Left forelimb (tissue), 1 donor: ENCODE measurements at places on chromosomes 5 and 9.

- no peak for DNase-seq
Observed at GRCh38 chr5:77302247-77302646, 91.8 kb downstream of the PDE8B start.

- DNase-seq: no peak
Observed at GRCh38 chr5:164336906-164337305, 831.5 kb downstream of the MAT2B start.

DNA sequence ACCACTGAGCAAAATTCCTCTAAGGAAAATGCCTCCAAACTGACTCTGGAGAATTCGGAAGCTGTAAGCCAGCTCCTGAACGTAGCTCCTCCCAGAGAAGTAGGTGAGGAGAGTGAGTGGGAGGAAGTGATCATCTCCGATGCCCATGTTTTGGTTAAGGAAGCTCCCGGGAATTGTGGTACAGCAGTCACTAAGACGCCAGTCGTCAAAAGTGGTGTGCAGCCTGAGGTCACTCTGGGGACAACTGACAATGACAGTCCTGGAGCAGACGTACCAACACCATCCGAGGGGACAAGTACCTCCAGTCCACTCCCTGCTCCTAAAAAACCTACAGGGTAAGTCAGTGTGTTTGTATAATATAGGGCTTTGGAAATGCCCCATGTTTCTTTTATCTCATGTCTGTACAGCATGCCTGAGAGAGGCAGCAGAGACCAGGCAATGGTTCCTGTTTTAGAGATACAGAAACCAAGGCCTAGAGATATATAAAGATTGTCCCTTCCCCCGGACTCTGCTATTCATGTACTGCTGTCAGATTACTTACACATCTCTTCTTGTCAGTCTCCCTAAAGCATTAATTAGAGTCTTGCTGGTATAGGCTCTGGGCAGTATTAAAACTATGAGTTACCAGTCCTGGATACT is 23.9 kb downstream of the HMGXB3 start:
- DNase-seq: no peak

DNA sequence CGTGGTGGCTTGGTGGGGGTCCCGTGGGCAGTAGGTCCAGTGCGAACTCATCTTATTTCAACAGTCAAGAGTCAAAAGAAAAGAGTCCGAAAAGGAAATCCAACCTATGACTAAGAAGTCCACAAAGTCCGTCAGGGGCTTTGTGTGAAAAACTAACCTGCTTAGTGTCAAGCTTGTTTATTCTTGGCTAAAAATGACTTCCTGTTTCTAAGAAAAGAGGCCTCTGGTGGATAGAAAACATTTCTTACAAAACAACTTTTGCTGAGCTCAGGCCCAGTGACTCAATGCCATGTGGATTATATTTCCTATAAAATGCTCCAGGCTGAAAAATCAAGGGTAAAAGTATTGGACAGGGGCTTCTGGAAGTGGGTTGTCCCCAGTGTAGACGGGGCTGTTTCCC is 105.9 kb downstream of the GADD45G start:
- DNase-seq: no peak

DNA sequence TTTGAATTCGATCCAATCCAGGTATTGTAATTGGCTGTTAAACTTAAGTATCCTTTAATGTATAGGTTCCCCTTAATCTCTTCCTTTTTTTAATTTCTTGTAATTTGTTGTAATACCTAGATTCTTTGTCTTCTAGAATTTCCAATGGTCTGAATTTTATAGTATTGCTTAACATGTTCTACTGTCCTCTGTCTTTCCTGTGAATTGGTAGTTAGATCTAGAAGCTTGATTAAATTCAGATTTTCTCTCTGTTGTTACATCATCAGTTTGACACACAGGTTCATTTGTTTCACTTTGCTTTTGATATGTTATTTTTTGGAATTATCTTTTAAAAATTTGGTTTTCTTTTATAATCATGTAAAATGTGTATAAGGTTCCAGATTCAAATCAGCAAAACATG is 13.8 kb downstream of the ZCCHC7 start:
- no peak for DNase-seq

- no peak for DNase-seq
Observed at GRCh38 chr5:106312360-106312759, 1358.4 kb downstream of the EFNA5 start.

DNA sequence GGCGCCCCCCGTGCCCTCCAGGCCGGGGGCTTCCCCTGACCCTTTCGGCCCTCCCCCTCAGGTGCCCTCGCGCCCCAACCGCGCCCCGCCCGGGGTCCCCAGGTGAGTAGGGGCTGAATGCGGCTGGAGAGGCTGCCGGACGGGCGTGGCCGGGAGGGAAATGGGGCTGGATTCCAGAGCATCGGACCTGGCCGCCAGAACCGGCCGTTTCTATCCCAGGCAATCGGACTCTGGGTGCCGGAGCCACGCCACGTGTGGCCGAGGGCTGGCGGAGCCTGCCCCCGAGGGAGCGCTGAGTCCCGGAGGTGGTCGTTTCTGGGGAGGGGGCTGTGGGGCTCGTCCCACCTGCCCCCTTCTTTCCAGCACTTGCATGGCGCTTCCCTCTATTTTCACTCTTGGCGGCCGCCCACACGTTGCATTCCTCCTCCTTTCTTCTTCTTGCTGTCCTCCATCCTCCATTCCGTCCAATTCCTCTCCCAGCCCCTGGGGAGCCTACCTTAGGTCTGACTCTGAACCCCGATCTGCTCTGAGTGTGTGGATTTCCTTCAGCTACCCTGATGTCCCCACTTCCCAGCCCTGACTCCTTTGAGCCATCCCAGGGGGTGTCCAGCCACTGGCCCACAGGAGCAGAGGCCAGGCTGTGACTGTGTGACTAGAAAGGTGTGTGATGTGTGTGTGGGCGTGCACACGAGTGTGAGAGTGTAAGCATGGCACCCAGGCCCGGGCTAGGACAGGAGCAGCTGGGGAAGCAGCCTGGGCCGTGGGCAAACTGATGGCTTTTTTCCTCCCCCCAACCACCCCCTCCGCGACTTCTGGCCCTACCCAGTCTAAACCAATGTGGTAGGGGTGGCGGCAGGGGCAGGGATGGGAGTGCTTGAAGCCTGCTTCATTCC is 24.7 kb downstream of the GOLGA2 start:
- no peak for DNase-seq

DNA sequence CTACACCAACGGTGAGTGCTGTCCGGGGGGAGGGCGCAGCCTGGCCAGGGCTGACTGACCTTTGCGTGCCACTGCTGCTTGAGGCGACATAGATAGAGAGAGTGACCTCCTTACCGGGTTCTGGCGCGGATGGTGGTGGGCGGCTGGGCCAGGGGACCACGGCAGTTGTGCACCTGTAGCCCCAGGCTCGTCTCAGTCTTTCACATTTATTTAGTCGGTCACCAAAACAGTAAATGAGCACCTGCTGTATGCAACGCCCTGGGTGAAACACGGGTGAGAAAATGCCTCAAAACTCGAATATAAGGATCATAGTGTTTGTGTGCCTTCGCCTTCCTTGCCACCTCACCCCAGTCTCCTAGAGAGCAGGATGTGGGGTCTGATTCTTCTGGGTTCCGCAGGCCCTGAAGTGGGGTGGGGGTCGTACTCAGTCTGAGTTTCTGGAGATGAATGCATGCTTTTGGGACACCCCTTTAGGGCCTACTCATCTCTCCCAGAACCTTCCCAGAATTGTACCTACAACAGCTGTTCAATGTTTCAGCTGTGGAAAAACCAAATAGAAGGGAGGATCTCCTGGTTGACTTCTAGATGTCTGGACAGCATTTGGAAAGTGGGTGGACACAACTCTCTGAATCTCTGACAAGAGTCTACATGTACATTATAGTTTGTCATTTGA is 714 bp downstream of the SEC24A start:
- DNase-seq: peak; percentile 64

- DNase-seq: no peak
Observed at GRCh38 chr9:82346040-82346439, 357.5 kb downstream of the SPATA31D1 start.

DNA sequence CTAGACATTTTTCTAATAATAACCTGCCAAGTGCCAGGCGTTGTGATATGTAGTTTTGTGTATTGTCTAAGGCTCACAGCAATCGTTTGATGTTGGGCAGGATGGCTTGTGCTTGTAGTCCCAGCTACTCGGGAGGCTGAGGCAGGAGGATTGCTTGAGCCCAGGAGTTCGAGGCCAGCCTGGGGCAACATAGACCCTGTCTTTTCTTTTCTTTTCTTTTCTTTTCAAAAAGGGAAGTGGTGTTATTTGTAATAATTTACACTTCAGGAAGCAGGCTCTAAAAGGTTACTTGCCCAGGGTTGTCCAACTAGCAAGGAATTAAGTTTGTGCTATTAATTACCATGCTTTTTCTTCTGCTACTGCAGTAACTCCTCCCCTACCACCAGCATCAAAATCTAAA is 3.2 kb downstream of the ZNF131 start:
- no peak for DNase-seq

DNA sequence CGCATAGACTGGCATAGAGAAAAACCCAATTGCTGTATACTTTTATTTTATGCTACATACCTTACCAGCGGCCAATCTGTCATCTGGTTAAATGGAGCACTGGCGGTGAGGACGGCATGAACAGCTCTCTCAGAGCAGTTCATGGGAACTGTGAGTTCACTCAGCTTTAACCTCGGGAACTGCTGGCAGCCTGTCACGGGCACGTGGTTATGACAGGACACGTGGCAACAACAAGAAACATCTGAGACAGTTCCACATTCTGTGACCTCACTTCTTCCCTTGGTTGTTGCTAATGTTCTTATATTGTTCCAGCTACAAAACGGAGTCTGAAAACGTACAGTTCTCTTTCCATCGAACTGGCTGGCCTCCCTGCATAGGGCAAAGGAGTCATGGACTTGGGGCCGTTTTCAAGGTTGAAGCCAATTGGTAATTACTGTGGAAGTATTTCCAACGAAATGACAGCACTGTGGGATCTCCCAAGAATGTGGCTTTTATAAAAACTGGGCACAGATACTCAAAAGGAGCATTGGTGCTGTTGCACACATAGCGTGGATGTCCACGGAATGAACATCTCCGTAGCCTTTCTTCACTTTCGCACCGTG is 246.3 kb upstream of the DAP start:
- DNase-seq: no peak

- no peak for DNase-seq
Observed at GRCh38 chr9:35042081-35042604, 30.3 kb downstream of the VCP start.

- DNase-seq: no peak
Observed at GRCh38 chr9:33227008-33227398, 13.0 kb upstream of the SPINK4 start.

DNA sequence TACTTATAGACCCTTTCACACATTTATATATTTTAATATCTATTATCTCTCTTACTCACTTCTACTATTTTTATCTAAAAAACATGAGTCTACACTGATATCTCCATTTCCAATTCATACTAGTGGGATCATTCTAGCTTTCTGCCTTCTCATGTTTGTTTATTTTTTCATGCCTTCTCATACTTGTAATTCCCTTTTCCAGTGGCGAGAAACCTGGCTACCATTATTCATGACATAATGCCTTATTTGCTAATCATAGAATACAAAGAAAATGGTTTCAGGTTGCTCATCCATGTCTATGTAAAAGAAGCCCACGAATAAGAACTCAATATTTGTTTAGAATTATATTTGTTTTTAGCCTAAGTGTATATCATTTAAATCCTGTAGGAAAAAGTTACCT is 232.7 kb upstream of the ACTBL2 start:
- no peak for DNase-seq

GRCh38 chr5:36919238-36919637 is 42.7 kb downstream of the NIPBL start:
- DNase-seq: no peak

GRCh38 chr9:111190347-111190746 is 139.7 kb downstream of the OR2K2 start:
- no peak for DNase-seq

GRCh38 chr5:55737793-55738192 is at the start of gene DDX4:
Gene DDX4, plus strand, starts transcription at chr5:55738061. Its CDS starts 903 bp downstream, at chr5:55738964.
- DNase-seq: no peak

- no peak for DNase-seq
Observed at GRCh38 chr9:68428481-68428880, 72.1 kb downstream of the PGM5 start.

DNA sequence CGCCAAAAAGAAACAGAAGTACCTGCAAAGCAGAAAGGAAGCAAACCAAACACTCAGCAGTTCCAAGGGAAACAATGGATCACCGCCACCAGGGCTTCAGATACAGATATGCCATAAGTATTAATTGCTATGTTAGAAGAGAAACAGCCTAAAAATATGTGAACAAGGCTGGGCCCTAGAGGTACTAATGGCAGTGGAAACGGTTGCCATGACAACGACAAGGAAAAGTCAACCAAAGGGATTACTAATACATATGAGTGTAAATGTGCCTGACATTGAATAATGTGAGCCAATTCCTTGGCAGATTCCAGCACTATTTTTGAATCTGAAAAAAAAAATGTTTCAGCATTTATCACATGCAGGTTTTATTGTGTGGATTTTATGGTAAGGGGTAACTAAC is 75.0 kb downstream of the CAVIN4 start:
- no peak for DNase-seq

DNA sequence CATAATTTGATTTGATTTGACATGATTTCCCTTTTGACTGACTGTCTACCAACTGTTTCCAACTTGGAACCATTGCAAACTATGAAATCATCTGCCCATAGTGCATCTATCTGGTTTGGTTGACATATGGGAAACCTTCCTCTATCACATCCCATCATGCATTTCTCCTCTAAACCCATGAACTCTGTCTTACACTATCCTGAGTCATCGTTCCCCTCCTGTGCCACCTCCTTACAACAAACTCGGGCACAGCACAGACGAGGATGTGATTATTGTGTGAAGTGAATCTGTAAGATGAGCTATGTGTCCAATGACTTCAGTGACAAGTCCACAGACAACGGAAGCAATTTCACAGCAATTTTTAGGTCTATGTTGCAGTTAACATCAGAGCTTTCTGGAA is 126.1 kb downstream of the NPR3 start:
- no peak for DNase-seq

GRCh38 chr9:85137696-85138095 is 468.2 kb downstream of the NTRK2 start:
- no peak for DNase-seq

DNA sequence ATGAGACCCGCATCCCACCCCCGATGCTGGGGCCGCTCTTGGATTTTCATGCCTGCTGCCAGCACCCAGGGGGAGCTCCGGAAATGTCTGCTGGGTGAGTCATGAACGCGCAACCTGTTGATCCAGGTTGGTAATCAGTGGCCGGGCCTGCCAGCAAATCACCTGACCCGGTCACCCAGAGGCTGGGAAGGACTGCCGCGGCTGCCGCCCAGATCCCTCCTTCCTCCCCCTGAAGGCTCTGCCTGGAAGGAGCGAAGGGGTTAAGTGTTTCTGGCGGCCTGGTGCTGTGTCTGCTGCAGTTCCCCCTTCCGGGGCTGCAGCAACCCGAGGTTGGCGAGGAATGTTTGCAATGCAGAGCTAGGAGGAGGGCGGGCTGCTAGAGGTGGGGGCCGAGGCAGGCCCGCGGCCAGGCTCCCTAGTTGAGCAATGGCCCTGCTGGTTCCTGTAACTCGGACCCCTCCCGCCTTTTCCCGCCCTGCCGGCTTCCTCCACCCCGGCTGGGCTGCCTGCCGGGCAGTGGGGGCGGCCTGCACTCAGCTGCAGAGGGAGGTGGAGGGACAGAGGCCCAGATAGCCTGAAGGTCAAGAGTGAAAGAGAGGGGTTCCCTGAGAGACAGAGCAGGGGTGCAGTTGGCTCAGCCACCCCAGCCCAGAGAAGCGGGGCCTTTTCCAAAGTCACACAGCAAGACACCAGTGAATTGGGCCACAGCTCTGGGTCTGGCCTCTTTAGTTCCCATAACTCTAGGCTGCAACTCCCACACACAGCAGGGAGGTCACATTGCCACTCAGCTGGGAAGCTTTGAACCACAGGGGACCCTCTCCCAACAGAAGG is 156.3 kb upstream of the IER5L start:
- peak; percentile 92 for DNase-seq

- DNase-seq: no peak
Observed at GRCh38 chr5:66680221-66680620, 84.0 kb downstream of the MAST4 start.
